ENCODE measurements at places on chromosomes 6 and 20.

- peak; percentile 32 for DNase-seq
These were observed 970 bp downstream of the BLTP3A start for GRCh38 chr6:34792605-34793500.

GRCh38 chr20:54126806-54127655 is 46.8 kb downstream of the CYP24A1 start:
- DNase-seq, result no peak

DNA sequence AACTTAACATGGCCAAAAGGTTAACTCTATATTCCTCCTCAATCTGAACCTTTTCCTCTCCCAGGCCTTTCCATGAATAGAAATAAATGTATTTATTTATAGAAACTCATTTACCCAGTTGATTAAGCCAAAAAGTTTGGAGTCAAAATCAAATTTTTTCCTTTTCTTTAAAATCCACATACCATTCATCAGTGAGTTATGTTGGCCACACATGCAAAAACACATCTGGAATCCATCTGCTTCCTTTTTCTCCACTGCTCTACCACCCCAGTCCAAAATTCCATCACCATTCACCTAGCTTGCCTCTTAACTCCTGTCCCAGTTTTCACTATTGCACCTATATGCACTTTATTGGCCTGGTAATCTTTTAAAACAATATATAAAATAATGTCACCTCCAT is 62.4 kb upstream of the TMEM200A start:
- DNase-seq, result no peak

DNA sequence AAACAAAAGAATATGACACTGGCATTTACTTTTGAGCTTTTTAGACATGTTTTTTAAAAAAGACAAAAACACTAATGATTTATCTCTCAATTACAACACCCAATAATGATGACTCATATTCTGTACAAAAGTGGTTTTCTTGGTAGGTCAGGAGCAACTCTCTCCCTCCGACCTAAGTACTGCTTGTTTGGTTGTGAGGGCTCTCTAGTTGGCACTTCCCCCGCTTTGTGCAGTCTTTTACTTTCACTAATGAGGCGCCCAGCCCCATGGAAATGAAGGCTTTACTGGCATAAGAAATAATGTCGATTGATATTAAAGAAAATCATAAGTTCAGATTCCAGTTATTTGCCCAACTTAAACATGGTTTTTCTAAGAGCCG is 1.3 kb downstream of the KPNA5 start:
- DNase-seq, result peak; percentile 40

DNA sequence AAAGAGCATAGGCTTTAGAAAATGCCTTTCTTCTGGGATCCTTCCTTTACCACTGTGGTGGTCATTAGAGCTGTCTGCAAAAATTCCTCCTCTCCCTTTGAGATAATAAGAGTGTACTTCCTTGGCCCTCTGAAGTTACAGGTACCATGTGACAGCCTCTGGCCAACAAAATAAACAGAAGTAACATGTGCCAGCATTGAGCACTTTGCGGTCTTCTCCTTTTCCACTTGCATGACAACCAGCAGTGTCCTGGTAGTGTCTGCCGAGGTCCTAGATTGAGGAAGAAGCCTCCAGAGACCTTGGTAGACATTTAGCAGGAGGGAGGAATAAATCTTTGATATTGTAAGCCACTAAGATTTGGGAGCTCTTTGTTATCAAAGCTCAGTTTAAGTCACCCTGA is 87.5 kb upstream of the ARID1B start:
- DNase-seq, result no peak

DNA sequence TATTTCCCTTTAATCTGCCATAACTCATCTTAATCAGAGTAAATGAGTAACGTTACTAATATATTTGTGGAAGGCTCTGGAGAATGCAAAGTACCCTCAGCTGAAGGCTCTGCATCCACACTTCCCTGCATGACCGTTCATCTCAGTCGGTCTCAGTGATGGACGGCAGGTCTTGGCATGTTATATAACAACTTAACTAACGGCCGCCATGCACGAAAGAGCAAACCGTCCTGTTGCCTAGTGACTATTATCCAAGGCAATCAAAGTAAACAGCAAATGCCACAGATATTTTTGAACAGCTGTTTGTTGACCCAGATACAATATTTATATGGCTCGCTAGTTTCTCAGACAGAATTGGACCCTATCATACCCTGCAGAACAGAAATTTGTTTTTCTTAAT is 194.9 kb upstream of the SMLR1 start:
- no peak for DNase-seq

- DNase-seq, result no peak
These were observed 18.2 kb upstream of the IL22RA2 start for GRCh38 chr6:137191670-137192069.

DNA sequence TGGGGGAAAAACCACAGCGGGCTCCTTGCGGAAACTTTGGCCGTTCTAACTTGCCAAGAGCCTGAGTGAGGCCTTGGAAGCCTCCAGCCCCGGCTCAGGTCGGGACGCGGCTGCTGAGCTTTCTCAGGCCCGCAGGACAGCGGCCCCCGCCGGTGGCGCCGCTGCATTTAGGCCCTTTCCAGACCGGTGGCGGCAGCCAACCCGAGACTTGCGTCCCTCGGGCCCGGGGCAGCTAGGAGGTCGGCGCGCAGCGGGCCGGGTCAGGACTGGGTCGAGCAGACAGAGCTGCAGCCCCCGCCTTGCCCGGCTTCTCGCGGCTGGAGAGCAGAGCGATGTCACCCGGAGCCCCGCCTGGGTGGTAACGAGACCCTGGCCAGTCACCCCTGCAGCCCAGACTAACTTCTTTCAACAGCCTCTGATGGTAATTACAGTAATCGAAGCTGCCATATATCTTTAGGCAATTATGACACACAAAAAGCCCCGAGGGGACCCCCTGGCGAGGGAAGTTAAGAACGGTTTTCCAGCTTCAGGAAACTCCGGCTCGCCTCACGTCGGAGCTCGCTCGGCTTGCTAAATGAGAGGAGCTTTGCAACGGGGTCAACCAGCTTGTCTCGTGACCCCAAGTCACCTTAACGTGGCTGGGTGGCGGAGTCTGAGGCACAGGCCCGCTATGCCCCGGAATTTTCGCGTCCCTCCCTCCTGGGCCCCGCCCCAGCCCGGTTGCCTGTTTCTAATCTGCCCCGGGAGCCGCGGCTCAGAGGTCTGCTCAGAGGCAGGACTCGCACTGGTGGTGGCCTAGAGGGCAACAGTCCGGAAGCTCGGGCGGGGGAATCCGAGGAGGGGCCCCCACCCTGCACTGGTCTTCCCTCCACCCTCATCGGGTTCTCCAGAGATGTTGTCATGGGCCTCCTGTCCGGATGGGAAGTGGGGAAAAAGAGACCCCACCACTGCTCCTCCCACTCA is 3.0 kb downstream of the NR2E1 start:
- peak; percentile 49 for DNase-seq

DNA sequence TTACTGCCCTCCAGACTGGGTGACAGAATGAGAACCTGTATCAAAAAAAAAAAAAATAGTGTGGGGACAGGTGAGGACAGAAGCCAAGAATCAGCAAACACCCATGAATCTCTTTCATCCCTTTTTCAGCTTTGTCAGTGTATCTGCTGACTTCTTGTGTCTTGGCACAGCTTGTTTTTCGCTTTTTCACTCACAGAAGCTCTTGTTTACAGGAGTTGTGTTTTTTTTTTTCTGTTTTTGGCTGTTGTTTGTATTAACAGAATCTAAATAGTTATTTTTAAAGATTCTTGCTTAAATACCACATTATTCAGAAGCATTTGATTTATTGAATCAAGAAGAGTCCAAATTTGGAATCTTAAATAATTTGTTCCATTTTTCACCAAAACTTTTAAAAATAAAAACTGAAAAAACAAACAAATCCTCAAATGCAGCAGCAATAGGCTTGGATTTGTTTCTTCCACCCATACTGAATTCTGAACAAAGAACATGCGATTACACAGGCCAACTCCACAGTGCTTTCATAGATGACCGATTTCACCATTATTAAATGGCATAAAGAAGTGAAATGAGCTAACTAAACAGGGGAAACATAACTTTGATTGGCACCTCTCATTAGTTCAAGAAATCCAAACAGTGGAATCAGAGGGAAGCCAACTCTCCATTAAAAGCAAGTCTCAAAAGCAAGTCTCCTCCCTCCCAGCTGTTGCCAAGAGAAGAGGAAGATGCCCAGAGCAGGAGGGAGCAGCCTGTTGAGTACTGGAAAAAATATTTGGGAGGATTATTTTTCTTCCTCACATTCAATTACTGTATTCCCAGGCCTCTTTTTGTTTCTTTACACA is 27.2 kb upstream of the GPR63 start:
- no peak for DNase-seq

DNA sequence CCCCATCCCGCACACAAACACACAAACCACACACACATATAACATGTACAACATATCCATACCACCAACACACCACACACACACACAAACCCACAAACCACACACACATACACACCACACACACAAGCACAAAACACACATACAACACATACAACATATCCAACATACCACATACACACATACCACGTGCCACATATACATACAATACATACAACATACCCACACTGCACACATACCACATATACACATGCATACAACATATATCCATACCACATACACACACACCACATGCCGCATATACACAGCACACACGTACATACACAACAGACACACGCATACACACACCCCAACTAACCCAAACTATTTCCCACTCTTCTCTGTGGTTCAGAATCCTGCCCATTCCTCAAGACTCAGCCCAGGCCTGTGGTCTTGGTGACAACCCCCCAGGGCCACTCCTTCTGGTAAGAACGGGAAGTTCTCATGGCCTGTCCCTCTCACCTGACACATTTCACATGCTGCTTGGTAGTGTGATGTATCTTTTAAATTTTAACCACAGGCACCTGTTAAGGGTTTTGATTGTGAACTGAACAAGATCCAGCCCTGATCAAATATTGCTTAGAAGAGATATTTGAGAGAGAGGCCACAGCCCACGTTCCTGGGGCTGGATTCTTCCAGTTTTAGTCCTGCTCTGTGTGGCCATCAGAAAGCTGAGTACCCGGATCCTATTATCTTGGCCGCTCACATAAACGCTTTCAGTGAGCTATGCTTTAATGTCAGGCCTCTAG is 55.9 kb upstream of the KCNK16 start:
- no peak for DNase-seq

Measured in stimulated activated CD4-positive, alpha-beta T cell treated with anti-CD3 and anti-CD28 coated beads, Interleukin-15, amount 100 ng/mL, for 24 hours (primary cell).